ENCODE measurements at places on chromosomes 7 and 10.

- DNase-seq, result no peak
These were observed 62.5 kb downstream of the DAGLB start for GRCh38 chr7:6385110-6385781.

DNA sequence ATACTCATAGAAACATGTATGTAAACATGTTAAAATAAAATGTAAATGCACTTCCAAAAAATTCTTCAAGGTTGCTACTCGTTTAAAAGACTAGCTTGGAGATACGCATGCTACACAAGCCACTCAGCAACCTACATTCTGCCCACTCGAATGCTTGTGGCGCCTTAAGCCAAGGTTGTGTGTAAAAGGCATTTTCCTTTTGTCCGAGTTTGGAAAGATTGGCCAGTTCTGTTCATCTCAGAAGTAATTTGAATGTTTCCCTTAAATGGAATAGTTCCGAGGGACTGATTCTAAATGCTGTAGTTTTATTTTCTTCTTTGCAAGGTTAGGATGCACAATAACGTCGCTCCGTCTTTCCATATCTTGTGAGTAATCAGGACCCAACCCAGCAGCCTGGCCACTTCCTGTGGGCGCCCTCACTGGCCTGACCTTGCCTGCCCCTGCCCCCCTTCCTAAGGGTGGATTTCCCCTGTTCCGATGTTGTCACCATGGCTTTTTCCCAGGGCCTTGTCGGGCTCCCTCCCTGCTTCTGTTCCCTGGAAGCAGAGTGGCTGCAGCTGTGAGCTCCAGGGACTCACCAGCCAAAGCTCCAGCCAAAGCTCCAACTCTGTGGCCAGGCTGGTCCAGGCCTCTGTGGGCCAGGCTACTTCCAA, 70.6 kb downstream of the PTPRE start:
- no peak for DNase-seq

- DNase-seq, result no peak
These were observed 17.2 kb upstream of the GATA3 start for GRCh38 chr10:8037199-8037801.

DNA sequence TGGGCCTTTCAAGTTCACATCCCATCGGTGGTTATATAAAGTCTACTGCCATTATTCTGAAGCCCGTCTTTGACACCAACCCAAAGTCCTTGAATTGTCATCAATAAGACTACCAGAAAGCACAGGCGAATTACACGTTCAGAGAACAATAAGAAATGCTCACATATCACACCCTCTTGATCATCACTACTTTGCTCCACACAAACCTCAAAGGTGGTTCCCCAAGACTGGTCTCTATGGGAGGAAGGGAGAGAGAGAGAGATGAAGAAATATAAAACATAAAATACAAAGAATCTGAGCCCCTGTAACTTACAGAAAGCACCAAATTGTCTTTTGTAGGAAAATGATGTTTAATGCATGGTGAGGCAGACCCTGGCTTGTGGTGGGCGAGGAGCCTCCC, 4.4 kb downstream of the HIPK2 start:
- DNase-seq, result no peak

DNA sequence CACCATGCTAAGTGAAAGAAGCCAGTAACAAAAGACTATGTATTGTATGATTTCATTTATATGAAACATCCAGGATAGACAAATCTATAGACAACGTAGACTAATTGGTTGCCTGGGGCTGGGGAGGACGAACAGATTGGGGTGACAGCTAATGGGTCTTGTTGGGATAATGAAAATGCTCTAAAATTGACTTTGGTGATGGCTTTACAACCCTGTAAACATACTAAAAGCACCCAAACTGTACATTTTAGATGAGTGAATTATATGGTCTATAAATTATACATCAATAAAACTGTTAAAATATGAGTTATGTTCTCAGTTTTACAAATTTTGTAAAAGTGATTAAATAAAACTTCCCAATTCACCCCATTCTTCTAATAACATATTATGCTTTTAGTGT, 261.5 kb downstream of the ELMO1 start:
- DNase-seq, result no peak

GRCh38 chr10:5534880-5535856, 10.4 kb downstream of the CALML3 start:
- no peak for DNase-seq

DNA sequence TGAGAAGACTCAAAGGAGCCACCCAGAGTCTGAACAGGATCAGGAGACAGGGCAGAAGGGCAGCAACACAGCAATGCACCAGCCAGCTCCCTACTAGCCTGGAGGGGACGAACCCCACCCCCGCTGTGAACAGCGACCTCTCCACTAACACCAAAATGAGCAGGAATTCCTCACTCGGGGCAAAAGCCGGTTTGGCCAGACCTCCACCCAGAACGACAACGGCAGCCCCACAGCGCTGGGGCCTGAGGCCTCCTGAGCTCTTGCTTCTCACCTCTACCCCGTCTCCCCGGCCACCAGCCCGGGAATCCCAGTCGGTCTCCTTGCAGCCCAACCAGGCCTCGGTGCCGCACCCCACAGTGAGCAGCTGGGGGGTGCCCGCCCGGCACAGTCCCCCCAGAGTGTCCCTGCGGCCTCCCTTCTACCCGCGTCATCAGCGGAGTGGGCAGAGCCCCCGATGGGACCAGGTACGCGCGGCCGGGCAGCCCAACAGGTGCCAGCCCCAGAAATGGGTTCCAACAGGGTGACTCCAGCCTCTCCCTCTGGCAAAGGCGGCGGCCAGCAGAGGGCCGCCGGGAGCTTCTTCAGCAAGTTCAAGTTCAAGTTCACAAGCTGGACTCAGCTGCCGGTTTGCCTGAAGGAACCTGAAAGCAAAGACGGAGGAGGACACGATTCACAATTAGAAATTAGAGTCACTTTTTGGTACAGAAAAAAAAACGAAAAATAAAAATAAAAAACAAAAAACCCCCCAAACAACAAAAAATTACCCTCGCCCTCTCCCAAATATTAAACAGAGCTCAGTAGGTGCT, 129.0 kb downstream of the MARCHF5 start:
- no peak for DNase-seq

DNA sequence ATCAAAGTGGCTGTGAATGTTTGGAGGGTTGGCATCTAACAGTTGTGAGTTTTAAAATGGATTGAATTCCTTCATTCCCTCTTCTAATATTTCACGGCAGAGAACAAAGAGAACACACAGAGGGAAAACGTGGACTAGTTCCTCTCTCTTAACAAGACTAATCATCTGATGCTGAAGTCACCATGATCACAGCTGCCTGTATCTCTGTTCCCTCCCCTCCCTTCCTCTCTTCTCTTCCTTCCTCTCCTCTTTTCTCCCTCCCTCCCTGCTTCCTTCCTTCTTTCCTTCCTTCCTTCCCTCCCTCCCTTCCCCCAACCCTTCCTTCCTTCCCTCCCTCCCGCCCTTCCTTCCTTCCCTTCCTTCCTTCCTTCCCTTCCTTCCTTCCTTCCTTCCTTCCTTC, 10.0 kb upstream of the GJD4 start:
- DNase-seq, result no peak

- no peak for DNase-seq
These were observed 466.3 kb downstream of the SEMA3D start for GRCh38 chr7:84720456-84721097.

GRCh38 chr7:141480953-141481352, 70.3 kb upstream of the AGK start:
- no peak for DNase-seq

DNA sequence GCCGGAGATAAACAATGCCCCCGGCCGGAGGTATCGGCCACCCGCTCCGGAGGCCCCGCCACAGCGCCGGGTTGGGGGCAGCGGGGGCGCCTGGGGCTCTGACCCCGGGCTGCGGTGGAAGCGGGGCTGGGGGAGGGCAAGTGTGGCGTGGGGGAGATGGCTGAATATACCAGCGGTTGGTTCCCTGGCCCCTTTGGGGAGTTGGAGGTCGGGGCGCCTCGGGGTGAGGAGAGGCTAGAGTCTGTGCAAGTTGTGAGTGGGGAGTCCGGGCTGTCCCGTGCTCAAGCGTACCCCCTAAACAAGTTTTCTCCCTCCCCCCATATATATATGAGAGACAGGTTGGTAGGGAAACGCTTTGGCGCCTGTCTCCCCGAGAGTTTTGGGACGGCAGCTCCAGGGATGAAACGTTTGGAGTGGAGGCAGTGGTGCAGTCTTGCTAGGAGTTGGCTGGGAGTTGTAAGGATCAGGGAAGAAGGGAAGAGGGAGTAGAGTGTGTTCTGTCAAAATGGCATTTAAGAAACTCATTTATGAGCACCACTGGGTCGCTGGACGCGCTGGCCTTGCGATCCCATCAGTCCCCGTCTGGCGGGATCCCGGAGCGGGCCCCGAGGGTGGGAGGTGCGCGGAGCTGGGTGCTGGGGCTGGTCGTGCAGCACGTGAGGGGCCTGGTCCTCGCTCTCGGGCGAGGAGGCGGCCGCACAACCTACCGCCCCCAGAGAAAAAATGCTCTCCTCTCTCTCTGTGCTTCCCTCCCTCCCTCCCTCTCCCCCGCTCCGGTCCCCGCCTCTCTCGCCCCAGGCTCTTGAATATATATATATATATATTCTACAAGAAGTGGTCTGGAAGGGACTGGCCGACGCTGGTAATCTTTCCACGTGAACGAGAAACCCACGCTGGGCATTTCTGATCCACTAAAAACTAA, 1.1 kb downstream of the TET1 start:
- DNase-seq, result no peak

- no peak for DNase-seq
These were observed 369.6 kb downstream of the TCERG1L start for GRCh38 chr10:130941886-130942285.

DNA sequence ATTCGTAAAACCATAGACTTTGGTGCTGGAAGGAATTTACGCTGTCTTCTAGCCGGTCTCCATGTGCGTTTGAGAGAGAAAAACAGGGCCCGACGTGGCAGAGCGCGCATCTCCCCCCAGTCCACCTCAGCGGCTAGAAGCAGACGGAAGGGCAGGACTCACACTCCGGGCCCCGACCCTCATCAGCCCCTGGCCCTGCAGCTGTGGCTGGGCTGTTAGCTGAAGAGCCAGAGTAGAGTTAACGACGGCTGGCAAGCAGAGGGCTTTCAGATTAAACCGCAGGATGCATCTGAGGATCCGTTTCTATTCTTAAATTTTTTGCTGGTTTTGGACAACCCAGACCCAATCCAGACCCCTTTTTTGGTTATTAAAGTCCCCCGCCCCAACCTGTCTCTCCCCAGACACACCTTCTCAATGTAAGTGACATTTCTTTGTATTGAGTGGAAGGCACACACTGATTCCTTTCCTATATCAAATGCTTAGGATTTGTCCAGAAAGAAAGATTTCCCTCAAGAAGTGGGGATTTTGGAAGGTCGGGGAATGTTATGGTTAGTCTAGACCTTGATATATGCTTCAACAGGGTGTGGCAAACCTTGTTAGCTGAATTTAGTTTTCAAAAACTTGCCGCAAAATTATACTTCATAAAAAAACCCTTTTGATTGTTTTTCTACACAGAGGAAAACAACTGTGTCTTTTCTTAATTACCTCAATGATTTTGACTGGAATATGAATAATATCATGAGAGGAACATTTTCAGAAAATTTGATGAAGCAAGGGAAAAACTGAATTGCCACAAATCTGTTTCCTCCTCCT, 1.7 kb upstream of the TBX20 start:
- DNase-seq, result no peak

DNA sequence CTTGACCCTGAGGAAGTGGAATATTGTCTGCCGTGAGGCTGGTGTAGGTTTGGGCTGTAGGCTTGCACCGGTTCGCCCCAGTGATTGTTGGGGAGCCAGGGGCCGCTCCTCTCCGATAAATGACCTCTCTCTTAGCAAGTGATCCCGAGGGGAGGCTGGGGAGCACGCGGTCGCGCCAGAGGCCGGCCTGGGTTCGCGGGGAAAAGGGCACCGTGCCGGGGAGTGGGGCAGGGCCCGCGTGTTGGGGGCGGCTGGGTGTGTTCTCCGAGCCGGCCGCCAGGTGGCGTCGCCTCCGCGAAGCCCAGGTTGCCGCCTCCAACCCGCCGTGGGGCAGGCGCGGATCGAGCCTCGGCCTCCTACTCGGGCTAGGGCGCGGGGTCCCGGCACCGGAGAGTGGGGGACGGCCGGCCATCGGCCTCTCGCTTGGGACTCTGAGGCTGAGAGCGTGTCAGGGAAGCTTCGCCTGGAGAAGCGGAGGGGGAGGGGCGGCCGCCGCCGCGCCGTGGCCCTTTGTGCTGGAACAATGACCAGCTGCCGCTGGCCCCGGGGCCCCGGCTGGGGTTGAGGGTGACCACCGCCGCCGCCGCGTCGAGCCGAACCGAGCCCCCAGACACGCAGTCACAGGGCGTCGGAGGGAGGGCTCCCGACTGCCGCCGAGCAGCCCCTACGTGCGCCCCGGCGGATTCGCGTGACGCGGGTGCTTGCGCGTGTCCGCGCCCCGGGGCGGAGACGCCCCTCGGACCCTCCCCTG, 442 bp upstream of the LZTS2 start:
- DNase-seq, result peak; percentile 66

Data from stimulated activated CD4-positive, alpha-beta T cell treated with anti-CD3 and anti-CD28 coated beads, Interleukin-1b, Interleukin-23, amount 100 ng/mL, for 24 hours (primary cell).